ENCODE measurements at places on chromosomes 7 and 10.

DNA sequence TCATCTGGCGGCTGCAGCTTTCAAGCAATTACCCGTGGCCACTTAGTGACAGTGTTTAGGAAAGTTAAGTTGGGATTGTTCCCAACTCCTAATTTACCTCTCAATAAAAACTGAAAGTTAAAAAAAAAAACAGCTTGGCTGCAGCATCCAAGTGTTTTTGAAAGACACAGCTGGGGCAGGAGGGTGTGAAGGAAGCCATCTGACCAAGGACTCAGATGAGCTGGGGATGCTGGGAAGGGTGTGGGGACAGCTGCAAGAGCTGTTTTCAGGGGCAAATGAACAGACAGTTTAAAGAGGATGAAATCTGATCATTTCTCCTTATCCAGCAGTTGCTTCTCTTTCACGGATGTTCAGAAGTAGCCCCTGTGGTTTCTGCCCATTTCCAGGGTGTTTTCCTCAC is 129.2 kb upstream of the CDCA7L start:
- no peak for DNase-seq

GRCh38 chr7:157630301-157630853 is 293.6 kb downstream of the DNAJB6 start:
- DNase-seq = no peak

DNA sequence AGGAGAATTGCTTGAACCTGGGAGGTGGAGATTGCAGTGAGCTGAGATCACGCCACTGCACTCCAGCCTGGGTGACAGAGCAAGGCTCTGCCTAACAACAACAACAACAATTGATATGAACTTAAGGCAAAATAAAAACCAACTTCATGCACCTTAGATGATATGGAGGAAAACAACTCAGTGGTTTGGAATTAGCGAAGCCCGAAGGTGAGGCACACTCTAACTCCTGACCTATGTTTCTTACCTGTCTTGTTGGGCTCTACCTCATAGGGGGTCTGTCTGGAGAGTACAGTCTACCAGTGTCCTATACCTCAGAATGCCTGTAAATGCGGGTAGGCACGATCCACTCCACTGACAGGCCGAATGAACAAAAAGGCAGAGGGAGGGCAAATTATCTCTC is 24.3 kb upstream of the COBL start:
- no peak for DNase-seq

- DNase-seq = no peak
Observed at GRCh38 chr7:139575338-139575680, 51.8 kb downstream of the CLEC2L start.

GRCh38 chr10:14698111-14698828 is 76.4 kb downstream of the FAM107B start:
- DNase-seq = no peak

GRCh38 chr10:131874991-131875451 is 25.8 kb upstream of the PPP2R2D start:
- no peak for DNase-seq

DNA sequence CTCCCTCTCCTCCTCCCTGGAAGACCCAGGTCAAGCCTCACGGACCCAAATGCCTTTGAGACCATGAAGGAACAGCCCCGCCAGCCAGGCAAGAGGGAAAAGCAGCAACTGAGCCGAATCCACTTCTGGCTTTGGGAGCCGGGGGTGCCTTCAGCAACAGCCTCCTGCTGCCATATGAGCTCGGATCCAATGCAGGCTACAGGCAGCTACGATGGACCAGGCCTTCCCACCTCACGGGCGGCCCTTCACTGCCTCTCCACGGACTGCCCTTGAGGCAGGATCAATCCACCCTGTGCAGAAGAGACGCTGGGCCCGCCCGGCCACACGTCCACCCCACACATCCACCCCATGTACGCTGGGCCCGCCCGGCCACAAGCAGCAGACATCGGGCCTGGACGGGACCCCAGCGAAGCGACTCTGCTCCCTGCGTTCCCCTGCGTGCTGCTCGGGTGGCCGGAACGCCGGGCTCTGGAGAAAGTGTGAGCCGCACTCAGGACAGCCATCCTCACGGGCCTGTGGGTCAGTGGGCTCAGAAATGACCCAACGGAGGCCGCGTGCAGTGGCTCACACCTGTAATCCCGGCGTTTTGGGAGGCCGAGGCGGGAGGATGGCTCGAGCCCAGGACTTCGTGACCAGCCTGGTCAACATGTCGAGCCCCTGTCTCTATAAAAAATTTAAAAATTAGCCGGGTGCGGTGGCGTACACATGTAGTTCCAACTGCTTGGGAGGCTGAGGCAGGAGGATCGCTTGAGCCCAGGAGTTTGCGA is 82.0 kb downstream of the FOXL3 start:
- no peak for DNase-seq

DNA sequence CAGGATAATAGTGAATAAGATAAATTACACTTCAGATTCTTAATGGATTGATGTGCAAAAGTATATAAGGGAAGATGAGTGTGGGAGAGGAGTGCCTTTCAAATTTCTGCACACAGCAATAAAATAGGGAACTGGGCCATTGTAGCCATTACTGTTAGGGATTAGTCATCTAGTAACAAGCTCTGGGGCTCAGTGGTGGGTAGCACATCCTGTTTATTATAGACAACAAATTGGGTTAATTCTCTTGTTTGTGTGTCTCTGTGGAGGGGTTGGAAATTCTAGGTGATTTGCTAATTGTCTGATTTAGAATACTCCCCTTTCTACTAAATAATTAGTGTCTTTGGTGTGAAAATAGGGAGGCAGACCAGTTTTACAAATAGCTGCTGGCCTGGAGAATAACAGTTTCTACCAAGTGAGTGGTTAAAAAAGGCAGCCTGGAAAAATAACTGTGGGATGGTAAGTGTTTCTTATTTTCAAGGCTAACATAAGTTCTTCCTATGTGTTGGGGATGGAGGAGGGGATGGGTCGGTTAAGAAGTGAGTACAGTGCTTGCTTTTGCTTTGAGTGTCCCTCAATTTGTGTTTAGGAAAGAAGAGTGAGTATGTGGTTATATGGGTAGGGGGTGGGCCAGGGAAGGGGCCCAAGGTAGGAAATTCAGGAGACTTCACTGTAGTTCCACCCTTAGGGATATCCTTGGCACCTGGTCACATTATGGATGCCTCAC is 43.3 kb upstream of the TMEM248 start:
- no peak for DNase-seq

DNA sequence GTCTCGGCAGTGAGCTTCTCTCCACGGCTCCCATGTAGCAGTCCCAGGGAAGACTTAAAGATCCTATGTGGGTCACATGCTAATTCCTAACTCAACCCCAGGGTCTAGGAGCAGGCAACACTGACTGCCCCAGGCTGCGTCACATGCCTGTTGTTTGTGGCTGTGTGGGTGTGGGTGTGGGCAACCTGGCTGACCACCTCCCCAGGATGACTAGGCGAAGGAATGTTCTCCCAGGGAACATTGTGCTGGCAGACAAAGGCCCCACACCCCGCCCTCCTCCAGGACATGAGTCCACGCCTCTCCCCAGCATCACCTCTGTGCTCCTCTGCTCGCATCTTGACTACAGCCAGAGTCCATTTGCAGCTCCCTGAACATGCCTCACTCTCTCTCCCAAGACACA is 30.3 kb downstream of the SLC29A3 start:
- DNase-seq = no peak

GRCh38 chr7:73373741-73374140 is 45.8 kb downstream of the FKBP6 start:
- no peak for DNase-seq

DNA sequence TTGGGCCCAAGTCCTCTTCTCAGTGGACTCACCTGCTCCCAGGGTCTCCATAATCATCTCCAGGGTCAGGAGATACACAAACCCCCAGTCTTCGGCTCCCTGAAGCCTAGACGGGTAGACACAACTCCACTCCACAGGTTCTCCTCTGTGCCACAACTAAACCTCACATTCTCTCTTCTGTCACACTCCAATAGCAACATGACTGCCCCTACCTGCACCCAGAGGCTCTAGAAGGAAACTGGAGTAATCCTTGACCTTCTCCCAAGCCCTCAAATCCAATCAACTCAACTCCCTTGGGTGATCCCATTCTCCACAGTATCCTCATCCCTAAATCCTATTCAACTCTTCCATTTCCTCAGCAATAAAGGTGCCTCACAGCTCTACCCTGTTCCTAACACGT is 16.2 kb downstream of the HNRNPF start:
- DNase-seq = no peak

GRCh38 chr7:151396328-151396970 is 13.4 kb downstream of the WDR86 start:
- no peak for DNase-seq

DNA sequence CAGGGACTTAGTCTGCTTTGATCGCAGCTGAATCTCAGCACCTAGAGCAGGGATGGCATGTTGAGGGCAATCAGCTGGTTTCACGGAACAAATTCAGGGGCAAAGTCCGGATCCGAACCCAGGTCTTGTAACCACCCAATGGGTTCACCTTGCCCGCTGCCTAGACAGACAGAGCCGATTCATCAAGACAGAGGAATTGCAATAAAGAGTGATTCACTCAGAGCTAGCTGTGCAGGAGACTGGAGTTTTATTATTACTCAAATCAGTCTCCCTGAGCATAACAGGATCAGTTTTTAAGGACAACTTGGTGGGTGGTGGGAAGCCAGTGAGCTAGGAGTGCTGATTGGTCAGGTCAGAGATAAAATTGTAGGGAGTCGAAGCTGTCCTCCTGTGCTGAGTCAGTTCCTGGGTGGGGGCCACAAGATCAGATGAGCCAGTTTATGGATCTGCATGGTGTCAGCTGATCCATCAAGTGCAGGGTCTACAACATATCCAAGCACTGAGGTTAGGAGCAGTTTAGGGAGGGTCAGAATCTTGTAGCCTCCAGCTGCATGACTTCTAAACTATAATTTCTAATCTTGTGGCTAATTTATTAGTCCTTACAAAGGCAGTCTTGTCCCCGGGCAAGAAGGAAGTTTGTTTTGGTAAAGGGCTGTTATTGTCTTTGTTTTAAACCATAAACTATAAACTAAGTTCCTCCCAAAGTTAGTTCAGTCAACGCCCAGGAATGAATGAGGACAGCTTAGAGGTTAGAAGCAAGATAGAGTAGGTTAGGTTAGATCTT is 43.5 kb upstream of the CHST3 start:
- DNase-seq = no peak

DNA sequence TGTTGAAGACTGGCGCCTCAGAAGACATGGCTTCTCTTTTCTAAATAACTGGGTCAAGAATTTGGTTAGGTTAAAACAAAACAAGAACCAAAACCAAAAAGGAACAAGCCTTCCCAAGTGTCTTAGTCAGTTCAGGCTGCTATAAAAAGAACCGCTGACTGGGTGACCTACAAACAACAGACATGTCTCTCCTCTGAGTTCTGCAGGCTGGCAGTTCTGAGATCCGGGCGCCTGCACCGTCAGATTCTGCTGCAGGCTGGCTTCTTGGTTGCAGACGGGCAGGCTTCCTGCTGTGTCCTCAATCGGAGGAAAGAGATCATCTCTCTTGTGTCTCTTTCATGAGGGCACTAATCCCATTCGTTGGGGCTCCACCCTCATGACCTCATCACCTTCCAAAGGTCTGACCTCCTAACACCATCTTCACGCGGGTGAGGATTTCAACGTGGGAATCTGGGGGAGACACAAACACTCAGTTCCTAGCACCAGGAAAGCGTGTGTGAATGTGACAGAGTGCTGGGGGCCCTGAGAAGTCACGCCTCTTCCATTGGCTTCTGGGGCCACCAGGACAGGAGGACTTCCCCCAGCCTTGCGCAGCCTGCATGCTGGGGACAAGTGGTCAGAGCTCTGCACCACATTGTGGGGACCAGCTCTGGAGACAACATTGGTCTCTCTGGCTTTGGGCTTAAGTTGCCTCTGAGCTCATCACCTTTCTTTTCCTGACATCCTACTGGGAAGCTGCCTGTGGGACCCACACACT is 63.1 kb downstream of the ASB13 start:
- DNase-seq = no peak

GRCh38 chr7:22601003-22601402 is 101.0 kb upstream of the STEAP1B start:
- DNase-seq = no peak

GRCh38 chr10:33807531-33808359 is 473.3 kb upstream of the NRP1 start:
- DNase-seq = no peak

- DNase-seq = no peak
Observed at GRCh38 chr7:305410-306151, 15.6 kb downstream of the FOXL3 start.

DNA sequence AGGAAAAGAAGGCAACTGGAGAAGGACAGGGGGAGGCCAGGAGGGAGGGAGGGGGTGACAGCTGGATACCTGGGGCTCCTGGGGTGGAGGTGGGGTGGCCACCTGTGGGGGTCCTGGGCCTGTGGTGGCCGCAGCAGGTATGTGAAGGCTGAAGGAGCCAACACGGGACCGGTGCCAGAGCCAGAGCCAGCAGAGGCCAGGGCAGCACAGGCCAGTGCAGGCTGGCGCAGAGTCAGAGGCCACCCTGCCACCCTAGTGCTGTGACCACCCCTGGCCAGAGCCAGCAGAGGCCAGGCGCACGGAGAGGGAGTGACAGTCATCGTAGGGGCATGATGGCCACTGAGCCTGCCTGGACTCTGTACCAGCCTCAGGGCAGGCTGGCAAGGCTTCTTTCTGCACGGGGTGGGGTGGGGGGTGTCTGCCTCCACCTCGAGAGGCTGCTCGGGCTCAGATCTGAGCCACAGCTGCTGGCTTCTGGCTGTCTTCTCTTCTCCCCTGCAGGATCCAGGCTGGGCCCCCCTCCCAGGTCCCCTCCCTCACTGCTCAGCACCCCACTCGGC is 28.8 kb downstream of the YKT6 start:
- DNase-seq = no peak

DNA sequence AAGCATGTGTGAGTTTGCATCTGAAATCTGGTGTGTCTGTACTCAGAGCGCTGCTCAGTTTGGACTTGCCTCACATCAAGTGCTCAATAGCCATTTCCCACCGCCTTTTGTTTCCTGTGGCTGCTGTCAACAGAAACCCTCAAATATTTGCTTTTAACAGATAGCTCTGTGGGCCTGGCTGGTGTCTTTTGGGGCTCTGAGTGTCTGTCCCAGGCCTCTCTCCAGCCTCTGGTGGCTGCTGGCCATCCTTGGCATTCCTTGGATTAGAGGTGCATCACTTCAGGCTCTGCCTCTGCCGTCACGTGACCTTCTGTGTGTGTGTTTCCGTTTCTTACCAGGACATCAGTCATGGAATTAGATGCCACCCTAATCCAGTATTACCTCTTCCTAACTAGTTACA is 9.3 kb downstream of the YKT6 start:
- DNase-seq = no peak

GRCh38 chr7:133682364-133683181 is 429.7 kb downstream of the EXOC4 start:
- DNase-seq = no peak

GRCh38 chr7:26648554-26648953 is 215.8 kb downstream of the SKAP2 start:
- no peak for DNase-seq

Measured in esophagus squamous epithelium (tissue), 5 donors.